ENCODE measurements at places on chromosomes 6 and 20.

- no peak for DNase-seq
These were observed 31.0 kb downstream of the DLGAP4 start for GRCh38 chr20:36336954-36337704.

DNA sequence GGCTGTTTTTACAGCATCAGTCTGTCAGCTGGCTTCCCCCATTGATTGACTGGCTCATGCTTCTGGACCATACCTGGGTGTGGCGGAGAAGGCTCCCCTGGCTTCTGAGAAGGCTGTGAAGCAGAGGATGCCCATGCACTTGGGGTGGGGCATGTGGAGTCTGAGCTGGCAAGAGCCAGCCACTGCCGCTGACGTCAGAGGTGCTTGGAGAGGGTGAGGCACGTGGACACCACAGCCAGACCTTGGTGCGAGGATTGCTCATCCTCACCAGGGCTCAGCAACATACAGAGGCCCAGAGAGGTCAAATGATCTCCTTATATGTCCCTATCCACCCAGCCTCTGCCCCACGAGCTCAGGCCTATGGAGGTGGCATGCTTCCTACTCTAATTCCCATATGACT, 211.2 kb upstream of the PMEPA1 start:
- no peak for DNase-seq

DNA sequence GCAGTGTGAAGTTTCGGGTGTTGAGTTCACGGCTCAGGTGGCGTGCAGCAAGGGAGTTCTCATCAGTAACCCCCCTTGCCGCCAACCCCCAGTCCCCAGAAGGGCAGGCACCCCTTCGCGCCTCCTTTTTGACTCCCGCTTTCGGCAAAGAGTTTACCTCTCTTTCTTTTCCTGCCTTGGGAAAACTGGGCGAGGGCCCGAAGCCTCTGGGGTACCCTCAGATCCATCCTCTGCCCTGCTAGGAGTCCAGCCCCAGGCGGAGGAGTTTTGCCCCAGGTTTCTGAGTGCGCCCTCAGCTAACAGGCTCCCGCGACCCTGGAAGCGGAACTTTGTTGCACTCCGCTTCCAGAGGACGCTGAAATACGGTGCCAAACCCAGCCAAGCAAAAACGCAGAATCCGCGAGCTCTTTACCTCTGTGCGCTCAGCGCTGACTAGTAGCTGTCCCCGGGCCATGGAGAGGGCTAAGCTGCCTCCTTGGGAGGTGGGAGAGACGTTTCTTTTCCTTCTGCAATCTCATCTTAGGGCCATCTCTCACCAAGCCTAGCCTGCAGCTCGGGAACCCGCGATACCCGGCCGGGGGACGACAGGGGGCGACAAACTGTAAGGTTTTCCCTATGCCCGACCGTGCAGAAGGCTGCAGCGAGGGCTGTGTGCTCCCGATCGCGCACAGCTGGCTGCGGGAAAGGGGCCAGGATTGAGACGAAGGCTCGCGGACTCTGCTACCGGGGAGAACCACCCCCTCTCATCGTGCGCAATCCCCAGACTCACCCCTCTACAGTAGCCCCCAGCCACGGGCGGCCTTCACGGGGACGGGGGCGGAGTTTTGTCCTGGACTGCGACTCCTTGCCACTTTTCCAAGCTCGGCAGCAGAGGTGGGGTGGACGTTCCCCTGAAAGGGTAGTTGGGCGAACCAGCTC, 2.7 kb upstream of the PAX1 start:
- peak; percentile 75 for DNase-seq

DNA sequence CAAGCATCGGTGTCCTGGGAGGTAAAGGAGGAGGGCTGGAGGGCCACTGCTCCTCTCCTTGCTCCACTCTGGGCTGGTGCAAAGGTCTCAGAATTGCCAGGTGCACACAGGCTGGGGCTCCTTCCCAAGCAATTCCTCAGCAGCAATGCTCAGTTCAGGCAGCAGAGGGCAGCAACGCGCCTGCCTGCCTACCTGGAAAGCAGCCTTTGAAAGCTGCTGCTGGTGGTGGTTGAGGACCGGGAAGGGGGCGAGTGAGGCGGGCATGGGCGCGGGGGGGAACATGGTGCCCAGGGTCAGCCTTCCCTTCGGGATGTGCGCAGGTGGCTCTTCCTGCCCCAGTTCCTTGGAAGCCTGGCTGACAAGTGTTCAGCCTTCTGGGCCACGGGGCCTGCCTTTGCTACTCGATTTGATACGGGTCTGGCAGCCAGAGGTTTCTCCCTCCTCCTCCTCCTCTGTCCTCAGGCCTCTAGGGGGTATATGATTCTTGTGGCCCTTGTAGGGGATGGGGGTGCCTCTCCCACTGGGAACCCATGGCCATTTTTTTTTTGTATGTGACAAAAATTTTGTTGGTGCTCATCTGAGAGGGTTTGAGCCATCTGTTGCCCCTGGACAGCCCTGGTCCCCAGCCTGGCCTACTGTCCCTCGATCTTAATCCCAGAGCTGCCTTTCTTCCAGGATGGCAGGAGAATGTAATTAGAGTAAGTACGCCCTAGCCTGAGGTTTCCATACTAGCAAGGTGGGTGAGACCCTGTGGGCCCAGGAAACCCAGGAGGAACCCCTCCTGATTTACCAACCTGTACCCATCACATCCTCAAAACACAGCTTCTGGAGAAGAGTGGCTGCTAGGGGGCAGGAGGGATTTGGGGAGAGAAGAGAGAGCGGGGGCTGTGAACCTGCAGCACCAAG, 20.1 kb downstream of the MRPS18A start:
- peak; percentile 87 for DNase-seq

DNA sequence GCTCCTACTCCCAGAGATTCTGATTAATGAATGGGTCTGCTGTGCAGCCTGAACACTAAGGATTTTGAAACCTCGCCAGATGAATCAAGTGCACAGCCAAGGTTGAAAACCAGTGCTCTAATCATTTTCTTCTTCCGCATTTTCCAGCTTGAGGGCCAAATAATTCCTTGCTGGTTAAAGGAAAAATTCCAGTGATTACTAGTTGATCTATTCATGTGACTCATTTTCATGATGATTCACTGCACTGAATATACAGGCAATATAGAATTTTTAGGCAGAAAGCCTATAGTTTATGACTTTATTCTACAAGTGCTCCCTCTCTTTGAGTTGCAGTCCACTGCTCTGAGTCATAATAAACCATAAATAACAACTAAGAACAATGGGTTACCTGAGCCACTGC, 80.6 kb upstream of the PROKR2 start:
- DNase-seq, result no peak

- DNase-seq, result no peak
These were observed 128.7 kb downstream of the TMEM242 start for GRCh38 chr6:157194643-157195042.

DNA sequence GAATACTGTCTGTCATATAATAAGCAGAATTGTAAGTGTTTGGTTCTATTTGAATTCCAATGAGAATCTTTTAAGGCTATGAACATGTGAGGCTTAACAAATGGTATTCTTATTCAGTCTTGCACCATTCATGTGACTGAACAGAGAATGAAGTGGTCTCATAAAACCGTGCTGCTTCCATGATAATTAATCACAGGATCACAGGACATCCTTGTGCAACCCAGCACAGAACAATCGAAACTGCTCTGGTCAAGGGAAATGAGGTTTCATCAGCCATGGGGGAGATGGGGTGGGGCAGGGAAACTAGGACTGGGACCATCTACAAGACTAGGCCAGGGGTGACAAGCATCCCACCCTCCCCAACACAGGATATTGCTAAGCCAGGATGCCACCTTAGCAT, 6.0 kb downstream of the PPIL6 start:
- no peak for DNase-seq

DNA sequence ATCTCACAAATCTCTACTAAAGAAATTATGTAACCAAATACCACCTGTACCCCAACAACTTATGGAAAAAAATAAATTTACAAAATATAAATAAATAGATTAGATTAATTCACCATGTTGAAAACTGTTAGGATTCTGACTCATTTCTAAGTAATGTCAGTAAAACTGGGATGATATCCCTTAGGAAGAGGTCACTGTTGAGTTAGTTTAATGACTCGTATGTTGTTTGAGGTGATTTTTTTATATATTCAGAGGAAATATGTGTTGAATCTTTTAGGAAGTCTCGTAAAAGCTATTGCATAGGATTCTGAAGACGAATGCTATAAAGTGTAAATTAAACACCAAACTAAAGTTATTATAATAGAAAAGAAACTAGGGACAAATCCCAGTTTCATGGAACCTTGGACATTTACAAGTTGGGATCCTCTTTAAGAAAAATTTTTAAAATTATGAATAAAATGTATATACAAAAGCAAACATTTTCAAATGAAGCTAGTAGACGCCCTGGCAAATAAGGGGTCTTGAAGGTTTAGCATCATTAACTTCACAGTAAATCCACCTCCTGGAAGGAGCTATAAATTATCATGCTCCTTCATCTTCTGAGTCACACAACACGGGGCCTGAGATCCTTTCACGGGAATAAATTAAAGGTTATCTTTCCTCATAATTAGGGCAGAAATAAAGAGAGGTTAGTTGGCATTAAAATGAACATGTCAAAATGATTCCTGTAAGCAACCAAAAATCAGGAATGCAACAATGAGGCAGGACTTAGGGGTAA, 37.0 kb upstream of the POU3F2 start:
- no peak for DNase-seq

- no peak for DNase-seq
These were observed 17.9 kb downstream of the MDGA1 start for GRCh38 chr6:37679539-37680476.

DNA sequence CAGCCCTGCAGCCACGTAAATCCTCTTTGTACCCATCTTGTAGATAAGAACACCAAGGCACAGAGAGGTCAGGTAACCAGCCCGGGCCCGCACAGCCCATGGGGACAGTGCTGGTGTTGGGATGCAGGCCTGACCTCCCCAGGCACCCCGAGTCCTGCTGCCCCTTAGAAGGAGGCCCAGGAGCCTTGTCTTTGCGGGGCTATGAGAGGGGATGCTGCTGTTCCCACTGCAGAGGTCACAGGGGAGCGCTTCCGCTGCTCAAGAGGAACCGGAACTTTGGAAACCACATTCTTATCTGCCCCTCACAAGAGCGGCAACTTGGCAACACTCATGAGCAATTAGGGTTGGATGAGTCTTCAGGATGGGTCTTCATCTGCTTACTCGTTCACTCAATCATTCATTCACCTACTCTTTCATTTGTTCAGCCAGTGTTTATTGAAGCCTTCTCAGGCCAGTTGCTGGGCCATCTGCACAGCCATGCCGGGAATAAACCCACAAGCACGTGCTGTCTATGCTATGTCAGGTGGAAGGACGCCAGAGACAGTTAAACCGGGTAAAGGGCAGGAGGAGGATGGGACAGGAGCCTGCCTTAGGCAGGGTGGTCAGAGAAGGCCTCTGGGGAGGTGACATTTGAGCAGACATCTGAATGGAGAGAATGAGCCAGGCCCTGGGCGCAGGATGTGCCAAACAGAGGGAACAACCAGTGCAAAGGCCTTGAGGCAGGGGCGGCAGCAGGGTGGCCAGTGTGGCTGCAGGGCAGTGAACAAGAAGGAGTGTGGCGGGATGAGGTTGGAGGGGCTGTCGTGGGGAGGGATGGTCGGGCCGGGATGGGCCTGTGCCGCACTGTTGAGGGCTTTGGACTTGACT, 60.8 kb downstream of the RBM38 start:
- DNase-seq, result peak; percentile 98

- DNase-seq, result no peak
These were observed 5.5 kb downstream of the C6orf141 start for GRCh38 chr6:49555951-49556350.

DNA sequence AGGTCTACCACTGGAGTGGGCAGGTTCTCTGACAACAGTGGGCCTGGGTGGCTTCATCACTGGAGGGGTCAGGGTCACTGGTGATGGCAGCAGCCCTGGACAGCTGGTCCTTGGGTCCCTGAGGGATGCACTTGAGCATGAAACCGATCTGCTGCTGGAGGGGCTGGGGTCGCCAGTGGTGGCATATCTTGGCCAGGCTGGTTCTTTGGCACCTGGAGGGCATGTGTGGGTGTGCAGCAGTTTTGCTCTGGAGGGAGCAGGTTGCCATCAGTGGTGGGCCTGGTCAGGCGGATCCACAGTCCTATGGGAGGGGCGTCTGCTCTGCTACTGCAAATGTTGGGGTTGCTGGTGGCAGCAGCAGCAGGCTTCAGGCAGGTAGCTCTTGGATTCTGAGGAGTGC, 117.0 kb downstream of the AIG1 start:
- no peak for DNase-seq

DNA sequence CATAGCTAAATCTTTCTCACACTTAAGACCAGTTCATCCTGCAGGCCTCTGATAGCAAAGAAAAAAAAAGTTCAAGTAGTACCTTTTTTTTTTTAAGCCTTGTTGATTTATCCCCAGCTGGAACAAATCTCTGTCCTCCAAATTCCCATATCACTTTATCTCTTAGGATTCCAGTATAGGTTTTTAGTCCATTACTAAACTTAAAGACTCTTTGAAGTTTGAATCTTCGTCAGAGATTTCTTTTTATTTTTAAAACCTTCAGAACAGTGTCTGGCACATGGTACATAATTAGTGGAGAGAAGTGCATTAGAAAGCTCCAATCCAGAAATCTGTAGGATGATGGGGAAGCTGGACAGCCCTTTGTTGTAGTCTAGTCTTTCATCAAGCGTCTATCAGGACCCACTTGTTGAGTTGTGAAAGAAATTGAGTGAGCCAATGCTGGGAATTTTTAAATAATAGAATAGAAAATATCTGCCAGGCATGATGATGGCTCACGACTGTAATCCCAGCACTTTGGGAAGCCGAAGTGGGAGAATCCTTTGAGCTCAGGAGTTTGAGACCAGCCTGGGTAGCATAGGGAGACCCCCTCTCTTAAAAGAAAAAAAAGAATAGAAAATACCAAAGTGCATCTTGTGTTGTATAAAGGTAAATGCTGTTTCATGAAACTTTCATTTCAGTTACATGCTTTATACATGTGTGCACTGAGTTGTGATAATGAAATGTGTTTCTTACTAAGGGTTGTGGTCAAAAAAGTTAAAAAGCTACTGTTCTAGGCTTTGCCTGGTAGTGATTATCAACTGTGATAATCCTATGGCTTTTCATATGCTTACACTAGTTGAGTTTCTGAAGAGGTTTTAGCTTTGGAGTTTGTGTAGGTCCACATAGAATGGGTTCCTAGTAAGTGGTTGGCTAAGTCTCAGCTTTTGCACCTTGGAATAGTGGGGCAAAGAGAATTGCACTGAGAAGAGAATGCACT, 3.2 kb downstream of the NFYA start:
- DNase-seq, result peak; percentile 53

GRCh38 chr6:134405386-134406087, 87.6 kb upstream of the SGK1 start:
- DNase-seq, result no peak

- no peak for DNase-seq
These were observed 732 bp downstream of the CYP24A1 start for GRCh38 chr20:54172856-54173652.
